Cerebellum (tissue), 4 donors: ENCODE measurements at places on chromosomes 12 and 14. TPM values are rescaled to one million over a fixed set of nuclear protein-coding genes. Genes with fewer than 3 reads are reported as not detected.

Gene IFNG
- not detected for total RNA-seq

Gene GPR84
- total RNA-seq, result 0.36 TPM

Gene TIMELESS
- total RNA-seq, result 8.5 TPM

Gene IQSEC3
- 7.7 TPM for total RNA-seq

Gene CPNE6
- 0.36 TPM for total RNA-seq

Gene TAS2R13
- 14.9 TPM for total RNA-seq

Gene MBD6
- total RNA-seq, result 6.3 TPM

Gene SLC39A2
- not detected for total RNA-seq
